CD4-positive, alpha-beta memory T cell (primary cell): ENCODE measurements at places on chromosomes 6 and 20.

GRCh38 chr20:37282556-37282955, 6.9 kb upstream of the MANBAL start:
- DNase-seq, result no peak

DNA sequence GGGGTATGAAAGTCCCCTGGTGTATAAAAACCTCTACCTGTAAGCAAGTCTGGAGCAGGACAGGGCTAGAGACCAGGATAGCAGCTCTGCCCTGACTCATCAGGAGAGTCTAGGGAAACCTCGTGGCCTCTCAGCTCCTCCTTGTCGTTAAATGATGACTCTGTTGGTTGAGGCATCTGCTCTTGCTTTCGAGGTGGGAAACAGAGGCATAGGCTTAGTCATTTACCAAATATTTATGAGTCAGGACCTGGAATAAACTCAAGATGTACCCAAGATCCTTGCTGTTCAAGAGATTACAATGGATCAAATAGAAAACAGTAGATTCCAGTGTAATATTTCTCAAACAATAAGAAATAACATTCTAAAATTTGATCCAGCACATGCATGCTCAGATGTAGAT, 5.5 kb downstream of the MANBAL start:
- no peak for DNase-seq

DNA sequence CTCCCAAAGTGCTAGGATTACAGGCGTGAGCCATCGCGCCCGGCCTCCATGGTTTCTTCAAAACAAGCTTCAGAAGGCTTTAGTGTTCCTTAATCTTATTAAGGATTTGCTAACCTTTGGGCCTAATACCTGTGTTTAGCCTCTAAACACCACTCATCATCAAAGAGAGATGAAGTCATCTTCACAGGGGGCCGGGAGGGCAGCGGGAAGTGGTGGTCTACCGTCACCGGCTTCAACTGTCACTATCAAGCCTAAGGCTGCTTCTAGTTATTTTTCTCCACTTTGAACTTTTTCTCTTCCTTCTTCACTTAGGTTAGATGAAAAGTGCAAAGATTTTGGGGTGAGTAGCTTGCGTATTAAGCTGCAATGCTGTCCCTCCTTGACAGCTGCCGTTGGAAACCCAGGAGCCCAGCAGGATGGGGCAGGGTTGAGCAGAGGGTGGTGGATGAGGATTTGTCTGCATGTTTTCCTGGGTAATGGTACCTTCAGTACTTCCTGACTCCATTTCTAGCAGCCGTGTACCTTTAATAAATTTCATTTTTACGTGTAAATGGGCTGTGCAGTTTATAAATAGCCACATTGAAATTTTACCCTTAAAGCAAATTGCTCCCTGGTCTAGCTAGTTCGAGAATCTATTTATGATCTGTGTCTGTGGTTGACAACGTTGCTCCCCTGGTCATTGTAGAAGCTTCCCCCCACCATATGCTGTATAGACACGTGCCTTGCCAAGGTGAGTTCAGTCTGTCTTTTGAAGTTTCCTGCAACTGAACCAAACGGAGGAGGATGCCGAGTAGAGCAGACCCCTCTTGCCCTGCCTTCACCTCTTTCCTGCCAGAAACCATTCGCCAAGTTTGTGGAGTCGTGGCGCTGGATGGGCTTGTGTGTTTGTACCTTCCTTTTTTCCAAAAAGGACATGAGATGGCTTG, 64.8 kb downstream of the SYNJ2 start:
- DNase-seq, result no peak

DNA sequence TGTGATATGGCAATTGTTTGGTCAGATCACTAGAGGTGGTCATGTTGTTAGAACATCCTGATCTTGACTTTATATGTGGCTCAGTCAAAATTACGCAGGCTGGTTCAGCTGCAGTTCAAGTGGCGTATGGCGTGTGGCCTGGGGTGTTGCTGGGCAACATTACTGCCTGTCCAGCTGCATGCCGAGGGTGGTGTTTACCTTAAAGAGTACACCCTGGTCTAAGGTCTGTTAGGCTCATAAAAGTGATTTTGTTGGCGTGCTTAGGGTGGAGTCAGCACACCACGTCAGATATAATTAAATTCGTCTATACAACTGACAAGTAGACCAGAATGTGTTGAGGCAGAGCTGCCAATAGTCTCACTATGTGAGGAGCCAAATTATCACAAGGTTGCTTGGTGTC, 55.6 kb upstream of the NEDD9 start:
- no peak for DNase-seq

GRCh38 chr6:150881911-150882481, 16.5 kb downstream of the MTHFD1L start:
- no peak for DNase-seq

DNA sequence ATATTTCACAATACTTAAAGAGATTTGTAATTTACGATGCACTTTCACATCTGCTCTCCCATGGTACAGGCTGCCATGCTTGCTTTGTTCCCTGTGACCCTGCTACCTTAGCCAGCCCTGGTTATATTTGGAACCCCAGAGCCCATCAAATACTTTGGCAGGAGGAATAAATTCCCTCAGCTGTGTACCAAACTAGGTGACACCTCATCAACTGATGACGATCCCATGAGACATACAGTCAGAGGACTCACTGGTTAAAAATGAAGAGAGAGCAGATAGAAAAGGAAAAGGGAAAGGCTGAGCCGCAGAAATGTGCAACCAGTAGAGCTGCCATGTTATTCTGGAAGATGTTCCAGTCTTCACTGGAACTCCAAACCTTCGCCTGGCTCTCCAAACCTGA, 120.0 kb downstream of the SIM1 start:
- no peak for DNase-seq

- DNase-seq, result no peak
Observed at GRCh38 chr6:33466075-33466735, 11.8 kb downstream of the ZBTB9 start.

DNA sequence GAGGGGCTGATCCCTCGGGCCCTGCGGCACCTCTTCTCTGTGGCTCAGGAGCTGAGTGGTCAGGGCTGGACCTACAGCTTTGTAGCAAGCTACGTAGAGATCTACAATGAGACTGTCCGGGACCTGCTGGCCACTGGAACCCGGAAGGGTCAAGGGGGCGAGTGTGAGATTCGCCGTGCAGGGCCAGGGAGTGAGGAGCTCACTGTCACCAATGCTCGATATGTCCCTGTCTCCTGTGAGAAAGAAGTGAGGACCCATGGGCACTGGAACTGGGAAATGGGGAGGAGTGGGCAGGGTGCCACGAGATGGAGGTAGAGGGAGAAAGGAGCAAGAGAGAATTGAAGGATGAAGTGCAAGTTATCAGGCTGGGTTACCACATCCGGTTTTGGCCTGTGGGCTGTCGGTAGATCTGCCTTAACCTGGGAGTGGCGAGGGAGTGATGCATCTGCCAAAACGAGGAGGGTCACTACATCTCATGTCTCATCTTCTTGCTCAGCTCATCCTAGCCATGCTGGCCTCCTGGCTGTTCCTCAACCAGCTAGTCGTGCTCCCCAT, 5.4 kb upstream of the PHF1 start:
- no peak for DNase-seq

- DNase-seq, result no peak
Observed at GRCh38 chr6:10140136-10140535, 274.7 kb downstream of the TFAP2A start.

DNA sequence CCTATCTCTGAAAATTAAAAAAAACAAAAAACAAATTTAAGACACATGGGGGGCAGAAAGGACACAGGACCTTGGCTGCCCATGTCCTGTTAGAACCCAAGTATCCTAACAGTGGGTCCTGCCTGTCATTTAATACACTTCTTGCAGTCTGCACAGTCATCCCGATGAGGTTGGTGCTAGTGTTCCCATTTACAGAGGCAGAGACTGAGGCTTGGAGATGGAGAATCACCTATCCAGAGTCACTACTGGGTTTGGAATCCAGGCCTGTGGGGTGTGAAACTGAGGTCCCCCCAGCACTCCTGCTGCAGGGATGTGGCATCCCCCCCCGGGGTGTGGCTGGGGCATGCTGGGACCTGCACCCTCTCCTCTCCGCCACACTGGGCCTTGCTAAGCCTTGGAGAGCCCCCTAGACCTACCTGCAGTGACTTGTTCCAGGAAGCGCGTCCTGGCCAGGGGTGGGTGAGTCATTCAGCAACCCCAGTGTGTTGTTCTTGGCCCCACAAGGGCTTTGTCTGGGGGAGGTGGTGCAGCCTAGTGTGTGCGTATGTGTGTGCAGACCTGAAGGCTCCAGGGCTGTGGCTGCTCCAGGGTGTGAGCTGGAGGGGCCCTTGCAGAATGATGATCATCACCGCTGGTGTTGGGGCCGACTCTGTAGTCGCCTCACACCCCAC, 49.7 kb downstream of the BCAS4 start:
- no peak for DNase-seq

DNA sequence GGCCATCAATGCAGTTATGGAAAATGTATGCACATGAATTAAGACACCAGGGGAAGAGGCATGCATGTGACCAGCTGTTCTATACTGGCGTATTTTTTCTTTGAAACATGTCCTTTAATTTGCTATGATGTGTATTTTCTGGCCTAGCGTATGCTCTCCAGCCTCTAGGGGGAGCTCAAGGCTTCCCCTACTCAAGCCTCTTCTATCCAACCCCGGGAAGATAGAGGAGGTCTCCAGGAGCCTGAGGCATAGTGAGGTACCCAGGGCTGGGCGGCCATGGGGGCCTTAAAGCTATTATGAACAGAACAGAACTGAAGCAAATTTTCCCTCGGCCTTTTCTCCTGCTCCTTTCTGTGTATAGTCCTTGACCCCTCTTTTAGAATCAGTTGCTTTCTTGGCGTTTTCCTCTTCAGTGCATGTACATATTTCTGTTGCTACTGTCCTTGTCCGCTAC, 528.9 kb downstream of the MAFB start:
- DNase-seq, result no peak
